ENCODE measurements at places on chromosomes 2 and 18.

GRCh38 chr2:241739651-241740050 lies 5.2 kb downstream of the D2HGDH start:
- DNase-seq = no peak

DNA sequence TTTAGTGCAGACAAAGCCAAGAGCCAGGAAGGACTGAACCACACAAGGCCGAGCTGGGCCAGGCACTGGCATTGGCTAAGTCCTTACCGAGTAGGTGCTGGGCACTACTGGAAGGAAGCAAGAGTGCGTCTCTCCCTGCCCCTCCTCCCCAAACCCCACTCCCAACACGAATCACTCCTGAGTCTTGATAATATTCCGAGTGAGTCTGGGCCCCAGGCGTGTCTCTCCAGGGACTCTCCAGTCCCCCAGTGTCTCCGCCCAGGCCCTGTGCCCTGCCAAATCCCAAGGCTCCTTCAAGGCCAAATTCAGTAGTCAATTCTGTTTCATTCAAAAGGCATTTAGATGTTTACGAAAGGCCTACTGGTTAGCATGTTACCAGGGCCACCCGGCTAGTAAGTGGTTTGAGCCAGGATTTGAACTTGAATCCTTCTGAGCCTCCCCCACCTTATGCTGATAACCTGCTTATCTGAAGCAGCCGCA lies 82.8 kb downstream of the GLI2 start:
- no peak for DNase-seq

- DNase-seq = no peak
These were observed 35.6 kb downstream of the PPP3R1 start for GRCh38 chr2:68216454-68217310.

DNA sequence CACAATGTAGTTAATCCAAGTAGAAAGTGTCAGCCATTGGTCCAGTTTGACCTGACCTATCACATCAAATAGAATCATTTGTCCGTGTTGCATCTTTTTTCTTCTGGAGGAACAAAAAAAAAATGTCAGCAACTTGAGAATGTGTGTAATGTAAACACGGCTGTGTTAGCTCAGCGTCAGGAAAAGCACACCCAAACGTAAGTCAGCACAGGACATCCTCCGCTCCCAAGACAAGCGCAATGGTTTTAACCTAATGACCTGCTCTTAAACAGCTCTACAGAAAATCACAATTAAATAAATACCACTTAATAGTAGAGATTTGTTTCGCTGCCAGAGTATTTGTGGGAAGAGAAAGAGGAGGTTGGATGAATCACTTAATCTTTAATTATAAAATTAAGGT lies 59.4 kb downstream of the OSR1 start:
- DNase-seq = no peak

- no peak for DNase-seq
These were observed 15.5 kb upstream of the ATG16L1 start for GRCh38 chr2:233235977-233236376.

GRCh38 chr2:171294608-171295007 lies 133.9 kb upstream of the TLK1 start:
- no peak for DNase-seq

DNA sequence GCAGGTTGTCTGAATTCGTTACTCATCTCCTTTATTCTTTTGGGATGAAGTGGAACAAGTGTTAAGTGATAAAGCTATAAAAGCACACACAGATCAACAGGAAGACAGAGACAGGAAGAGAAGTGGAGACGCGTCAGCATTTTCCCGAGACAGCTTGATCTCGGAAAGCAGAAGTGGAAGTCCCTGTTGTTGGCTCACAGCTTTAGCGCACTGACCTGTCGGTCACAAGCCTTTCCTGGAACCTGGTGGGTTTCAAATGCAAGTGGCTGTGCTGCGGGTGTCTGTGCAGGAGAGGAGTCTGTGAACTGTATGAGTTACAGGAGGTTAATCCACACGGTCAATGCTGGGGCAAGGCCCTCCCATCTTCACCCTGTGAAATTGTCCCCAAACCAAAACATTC lies 116.6 kb upstream of the PELI1 start:
- DNase-seq = peak; percentile 89

- peak; percentile 72 for DNase-seq
These were observed 93.9 kb downstream of the EVA1A start for GRCh38 chr2:75466708-75467311.

GRCh38 chr2:240719676-240720545 lies 28.2 kb downstream of the AQP12A start:
- no peak for DNase-seq

GRCh38 chr2:186612555-186613440 lies 22.9 kb downstream of the ITGAV start:
- peak; percentile 35 for DNase-seq

DNA sequence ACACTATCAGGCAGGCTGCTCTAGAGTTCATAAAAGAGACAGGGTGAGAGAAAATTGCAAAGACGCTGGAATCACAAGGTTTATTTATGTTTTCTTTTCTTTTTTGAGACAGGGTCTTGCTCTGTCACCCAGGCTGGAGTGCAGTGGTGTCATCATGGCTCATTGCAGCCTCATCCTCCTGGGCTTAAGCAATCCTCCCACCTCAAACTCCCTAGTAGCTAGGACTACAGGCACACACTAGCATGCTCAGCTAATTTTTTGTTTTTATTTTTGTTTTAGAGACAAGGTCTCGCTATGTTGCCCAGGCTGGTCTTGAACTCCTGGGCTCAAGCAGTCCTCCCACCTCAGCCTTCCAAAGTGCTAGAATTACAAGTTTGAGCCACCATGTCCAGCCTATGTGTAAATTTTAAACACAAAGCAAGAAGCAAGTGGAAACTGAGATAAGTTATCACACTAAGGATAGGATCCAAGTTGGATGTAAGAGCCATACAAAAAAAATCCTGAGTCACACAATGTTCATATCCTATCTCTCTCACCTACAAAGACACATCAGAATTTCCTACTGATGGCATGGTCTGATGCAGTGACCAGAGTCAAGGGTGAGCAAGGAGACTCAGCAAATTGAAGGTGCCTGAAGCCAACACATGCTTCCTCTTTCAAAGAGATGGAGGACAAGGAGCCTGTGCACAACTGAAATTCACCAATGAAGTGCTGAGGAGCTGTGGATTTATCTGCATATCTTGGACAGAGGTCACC lies 31.4 kb downstream of the MYL12B start:
- no peak for DNase-seq

GRCh38 chr18:910247-910646 lies 5.6 kb downstream of the ADCYAP1 start:
- DNase-seq = no peak

DNA sequence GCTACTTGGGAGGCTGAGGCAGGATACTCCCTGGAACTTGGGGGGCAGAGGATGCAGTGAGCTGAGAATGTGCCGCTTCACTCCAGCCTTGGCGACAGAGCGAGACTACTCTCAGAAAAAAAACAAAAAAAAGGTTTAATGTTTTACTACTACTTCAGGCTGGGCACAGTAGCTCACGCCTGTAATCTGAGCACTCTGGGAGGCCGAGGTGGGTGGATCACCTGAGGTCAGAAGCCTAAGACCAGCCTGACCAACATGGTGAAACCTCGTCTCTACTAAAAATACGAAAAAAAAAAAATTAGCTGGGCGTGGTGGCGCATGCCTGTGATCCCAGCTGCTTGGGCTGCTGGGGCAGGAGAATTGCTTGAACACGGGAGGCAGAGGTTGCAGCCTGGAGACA lies 75.7 kb upstream of the ATIC start:
- DNase-seq = no peak

- DNase-seq = no peak
These were observed 355.2 kb upstream of the UBE2E3 start for GRCh38 chr2:180625006-180625844.

DNA sequence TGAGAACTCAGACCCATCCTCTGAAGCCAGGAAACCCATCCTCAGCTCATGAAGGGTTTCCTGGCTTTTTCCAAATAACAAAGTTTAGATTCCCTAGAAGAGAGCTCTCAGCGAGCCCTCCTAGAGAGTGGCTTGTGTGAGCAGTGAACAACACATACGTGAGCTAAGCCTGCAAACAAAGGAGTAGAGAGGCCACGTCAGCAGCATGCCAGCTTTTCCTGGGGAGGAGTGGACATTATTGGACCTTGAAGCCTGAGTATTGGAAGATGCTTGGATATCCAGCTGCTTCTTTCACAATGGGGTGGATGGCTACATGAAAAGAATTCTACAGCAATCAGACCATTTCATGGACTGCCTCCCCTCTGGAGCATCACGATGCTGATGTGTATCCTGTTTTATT lies 21.1 kb downstream of the KIF5C start:
- DNase-seq = no peak

DNA sequence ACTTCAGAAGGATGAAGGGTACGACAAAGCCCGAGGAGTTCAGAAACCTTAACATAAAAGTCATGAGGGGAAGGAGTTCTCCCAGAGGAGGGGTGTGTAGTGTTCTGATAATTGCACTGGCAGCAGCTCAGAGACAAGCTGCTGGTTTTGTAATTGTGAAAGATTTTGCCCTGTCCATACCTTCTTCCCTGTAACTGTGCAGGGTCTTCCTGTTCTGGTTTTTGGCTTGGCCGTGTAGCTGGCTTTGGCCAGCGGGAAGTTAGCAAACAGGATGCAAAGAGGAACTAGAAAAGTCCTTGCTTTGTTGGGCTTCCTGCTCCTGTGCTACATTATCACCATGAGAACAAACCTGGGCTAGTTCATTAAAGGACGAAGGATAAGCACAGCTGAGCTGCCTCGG lies 160.8 kb downstream of the LPIN1 start:
- DNase-seq = peak; percentile 14

DNA sequence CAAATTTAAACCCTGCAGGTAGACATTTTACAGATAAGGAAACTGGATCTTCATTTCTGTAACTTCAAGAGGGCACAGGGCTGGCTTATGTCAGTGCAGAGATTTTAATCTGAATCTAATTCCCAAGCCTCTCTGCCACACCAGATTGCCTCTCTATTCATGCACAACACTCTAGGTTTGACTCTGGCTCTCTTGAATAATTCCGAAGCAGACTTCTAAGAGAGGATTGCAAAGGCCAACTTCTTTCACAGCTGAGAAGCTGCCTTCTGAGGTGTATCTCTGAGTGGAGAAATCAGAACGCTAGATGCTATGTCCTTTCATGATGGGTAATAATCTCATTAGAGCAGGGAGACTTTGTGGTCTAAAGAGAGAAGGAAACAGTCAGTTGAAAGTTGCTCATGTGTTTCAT lies 20.1 kb upstream of the MGAT5 start:
- no peak for DNase-seq

- no peak for DNase-seq
These were observed 57.4 kb downstream of the TRPM8 start for GRCh38 chr2:233974530-233975071.

DNA sequence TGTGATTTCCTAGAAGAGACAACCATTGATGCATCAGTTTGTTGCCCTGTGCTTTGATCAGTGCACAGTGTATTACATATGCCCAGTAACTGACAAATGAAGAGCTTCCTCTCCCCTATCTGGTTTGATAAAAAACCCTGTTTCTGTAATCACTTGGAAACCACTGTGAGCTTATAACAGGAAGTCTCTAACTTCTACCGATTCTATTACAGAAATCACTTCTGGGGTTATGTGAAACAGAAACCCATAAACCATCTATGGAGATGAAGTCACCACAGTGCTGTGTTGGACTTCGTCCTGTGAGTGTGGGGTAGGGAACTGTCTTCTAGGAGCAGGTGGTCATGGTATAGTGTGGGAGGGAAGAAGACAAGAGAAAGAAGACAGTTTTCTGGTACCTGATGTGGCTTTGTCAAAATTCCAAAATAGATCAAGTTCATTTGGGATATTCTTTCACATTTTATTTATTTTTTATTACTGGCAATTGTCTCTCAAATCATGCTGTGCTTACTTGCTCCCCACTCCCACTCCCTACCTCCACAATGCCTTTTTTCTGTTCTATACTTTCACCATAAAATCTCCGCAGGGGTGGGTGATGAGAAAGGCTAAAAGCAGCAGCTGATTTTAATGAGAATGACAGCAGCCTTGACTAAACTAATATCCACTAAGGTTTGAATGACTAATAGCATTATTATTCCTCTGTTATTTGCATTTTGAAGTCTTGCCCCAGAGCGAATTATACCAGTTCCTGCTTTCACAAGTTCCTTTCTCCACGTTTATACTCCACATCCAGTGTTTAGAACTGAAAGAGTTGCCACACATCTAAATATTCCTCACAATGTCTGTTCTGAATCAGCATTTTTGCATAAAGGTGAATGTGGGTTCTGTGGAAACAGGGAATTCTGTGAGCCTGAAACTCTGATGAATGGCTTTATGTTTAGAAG lies 41.7 kb upstream of the RND3 start:
- no peak for DNase-seq

DNA sequence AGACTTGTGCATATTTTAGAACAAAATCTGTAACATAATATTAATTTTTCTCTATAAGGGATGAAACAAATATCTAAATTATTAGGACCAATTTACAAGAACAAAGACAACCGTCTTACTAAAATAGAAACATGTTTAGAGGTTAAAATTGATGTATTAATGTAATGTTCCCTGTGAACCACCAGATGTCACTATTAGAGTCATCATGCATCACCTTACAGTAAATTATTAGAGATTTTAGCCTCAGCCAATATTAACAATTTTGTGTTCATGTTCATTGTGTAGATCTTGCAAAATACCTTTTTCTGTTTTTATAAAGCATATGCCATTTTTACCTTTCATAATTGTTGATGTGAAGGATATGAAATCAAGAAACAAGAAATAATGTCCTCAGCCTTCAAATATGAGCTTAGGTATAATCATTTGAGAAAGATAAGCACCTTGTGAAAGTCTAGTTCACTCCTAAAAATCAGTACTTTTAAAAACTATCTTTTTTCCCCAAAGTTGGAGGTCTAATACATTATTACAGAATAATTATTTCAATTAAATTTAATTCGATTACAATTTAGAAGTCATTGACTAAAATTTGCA lies 344.3 kb upstream of the KCNH7 start:
- DNase-seq = peak; percentile 8

- no peak for DNase-seq
These were observed 110.9 kb upstream of the RMP24 start for GRCh38 chr18:35861367-35862118.

GRCh38 chr2:177161741-177162460 lies 50.7 kb upstream of the HNRNPA3 start:
- peak; percentile 32 for DNase-seq

DNA sequence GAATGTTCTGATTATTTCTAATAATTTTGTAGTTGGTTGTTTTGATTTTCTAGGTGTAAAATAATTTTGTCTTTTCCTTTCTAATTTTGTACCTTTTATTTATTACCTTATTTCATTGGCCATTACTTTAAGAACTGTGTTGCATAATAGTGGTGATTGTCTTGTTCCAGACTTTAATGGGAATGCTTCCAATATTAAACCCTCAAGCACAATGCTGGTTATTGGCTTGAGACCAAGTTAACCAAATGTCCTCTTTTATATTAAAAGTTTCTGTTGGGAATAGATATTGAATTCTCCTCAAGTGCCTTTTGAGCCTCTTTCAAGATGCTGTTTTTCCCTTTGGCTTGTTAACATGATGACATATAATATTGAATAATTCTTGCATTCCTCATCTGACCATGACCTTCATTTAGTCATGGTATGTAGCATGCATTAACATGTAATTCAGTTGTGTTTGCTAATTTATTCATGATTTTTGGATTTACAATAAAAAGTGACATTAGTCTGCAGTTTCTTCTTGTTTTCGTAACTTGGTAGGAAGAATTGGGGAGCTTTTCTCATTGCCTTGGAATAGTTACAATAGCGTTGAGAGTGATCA lies 141.7 kb downstream of the DIS3L2 start:
- DNase-seq = no peak

GRCh38 chr2:43414033-43414432 lies 181.8 kb downstream of the THADA start:
- DNase-seq = no peak

GRCh38 chr18:63834471-63835113 lies 52.9 kb upstream of the SERPINB2 start:
- DNase-seq = no peak
